ENCODE measurements at places on chromosomes 7 and 10.
A peak's percentile ranks its signal among the peaks of the same experiment; 100 is the strongest.

DNA sequence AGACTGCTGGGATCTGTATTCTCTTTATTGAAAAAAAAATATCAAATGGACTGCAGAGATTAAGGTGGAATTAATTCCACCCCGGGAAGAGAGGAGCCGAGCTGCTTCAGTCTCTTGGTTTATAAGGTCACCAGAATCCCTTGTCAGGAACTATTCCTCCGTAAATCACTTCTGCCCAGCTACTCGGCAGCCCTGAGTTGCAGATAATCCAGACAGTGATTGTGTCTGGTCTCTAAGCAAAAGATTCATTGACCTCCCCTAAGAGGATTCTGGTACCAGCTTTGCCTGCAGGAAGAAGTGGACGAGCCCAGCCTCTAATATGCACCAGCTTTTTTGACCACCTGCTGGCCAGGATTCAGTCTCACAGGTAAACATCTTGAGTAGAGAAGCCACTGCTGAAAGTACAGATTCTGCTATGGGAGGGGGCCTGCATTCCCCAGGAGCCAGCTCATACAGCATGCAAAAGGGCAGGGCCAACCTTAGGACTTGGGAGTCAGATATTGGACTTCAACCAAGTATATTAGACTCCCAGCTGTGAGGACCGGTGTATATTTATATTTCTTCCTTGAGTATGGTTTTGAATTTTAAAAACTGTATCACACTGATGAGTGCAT is 27.1 kb upstream of the PLXNA4 start:
- no peak for DNase-seq

DNA sequence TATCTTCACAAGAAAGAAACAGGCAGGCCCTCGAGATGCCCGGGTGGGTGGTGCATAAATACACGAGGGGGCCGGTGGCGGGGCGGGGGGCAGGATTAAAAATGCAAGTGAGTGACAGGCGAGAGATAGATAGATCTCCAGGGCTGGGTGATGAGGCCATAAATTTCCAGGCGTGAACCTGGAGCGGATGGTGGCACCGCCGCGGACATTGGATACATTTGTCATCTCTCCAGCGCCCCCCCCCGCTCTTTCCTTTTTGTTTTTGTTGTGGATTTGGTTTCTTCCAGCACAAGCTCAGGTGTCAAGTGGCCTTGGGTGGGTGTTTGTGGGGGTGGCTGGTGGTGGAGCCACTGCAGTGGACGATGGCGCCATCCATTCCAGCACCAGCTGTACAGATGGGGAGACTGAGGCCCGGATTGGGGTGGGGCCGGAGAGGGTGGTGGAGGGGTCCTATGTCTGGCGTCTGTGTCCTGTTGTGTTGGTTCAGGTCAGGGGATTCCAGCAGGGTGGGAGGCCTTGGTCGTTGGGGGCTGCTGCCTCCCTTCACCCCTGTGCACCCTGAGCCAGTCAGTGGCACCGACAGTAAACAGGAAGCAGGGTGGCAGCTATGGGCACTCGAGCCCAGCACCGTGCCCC is 2.9 kb downstream of the ELFN1 start:
- no peak for DNase-seq

GRCh38 chr7:100968650-100969049 is 715 bp upstream of the MUC12 start:
- no peak for DNase-seq

DNA sequence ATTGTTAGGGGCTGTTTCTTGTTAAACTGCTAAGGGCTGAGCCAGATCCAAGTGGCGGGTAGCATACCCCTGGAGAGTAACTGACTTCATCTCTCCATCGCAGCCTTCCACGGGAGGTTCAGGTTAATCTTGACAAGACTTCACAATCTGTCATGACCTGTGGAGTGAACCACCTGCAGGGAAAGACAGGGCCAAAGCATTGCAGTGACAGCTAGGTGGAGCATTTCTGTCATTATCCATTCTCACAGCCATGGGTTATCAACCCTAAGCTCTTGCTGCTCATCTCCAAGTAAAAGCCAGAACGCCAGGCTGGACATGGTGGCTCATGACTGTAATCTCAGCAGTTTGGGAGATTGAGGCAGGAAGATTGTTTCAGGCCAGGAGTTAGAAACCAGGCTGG is 17.2 kb downstream of the ABCC2 start:
- no peak for DNase-seq

- no peak for DNase-seq
Measured at GRCh38 chr10:38070501-38070900, 23.6 kb upstream of the ZNF37A start.

DNA sequence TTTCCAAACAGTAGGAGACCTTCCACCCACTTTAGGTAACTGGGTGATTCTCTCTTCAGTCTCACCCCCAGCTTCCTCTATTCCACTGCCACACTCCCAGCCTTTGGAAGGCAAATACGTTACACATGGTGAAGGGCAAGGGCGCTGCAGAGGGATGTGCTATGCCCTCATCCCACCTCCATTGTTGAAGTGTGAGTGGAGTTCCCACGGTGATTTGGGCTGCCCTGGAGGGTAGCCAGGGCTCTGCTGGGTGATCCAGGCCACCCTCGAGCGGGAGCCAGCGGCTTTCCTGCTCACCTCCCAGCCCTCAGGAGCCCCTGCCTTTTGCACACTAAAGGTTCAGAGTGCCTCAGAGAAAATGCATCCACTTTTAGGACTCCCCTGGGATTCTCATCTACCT is 181.1 kb downstream of the ZMYND11 start:
- no peak for DNase-seq

GRCh38 chr7:29479301-29480200 is 84.1 kb upstream of the PRR15 start:
- DNase-seq = no peak

DNA sequence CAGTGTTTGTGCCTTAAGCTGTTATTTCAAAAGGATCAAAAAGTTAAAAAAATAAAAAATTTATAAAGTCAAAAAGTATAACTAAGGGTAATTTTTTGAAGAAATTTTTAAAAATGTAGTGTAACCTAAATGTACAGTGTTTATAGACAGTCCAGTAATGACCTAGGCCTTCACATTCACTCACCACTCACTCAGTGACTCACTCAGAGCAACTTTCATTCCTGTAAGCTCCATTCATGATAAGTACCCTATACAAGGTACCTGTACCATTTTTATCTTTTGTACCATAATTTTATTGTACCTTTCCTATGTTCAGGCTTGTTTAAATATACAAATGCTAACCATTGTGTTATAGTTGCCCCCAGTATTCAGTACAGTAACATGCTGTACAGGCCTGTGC is 21.5 kb downstream of the DNAJC9 start:
- no peak for DNase-seq

DNA sequence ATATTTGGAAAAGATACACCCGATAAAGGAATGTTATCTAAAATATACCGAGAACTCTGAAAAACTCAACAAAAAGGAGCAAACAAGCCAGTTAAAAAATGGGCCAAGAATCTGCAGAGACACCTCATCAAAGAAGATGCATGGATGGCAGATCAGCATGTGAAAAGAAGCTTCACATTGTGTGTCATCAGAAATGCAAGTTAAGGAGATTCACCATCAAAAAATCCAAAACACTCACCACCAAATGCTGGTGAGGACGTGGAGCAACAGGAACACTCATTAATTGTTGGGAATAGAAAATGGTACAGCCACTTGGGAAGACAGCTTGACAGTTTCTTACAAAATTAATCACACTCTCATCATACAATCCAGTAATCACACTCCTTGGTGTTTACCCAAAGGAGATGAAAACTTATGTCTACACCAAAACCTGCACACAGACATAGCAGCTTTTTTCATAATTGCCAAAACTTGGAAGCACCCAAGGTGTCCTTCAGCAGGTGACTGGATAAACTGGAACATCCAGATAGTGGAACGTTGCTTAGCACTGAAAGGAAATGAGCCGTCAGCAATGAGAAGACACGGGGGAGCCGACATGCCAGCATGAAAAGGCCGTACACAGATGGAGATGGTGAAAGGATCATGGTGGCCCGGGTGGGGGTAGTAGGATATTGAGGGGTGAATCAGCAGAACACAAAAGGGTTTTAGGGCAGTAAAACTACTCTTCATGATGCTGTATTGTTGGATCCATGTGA is 27.9 kb upstream of the PWWP2B start:
- no peak for DNase-seq

- no peak for DNase-seq
Measured at GRCh38 chr7:106071356-106071998, 40.6 kb downstream of the SYPL1 start.

DNA sequence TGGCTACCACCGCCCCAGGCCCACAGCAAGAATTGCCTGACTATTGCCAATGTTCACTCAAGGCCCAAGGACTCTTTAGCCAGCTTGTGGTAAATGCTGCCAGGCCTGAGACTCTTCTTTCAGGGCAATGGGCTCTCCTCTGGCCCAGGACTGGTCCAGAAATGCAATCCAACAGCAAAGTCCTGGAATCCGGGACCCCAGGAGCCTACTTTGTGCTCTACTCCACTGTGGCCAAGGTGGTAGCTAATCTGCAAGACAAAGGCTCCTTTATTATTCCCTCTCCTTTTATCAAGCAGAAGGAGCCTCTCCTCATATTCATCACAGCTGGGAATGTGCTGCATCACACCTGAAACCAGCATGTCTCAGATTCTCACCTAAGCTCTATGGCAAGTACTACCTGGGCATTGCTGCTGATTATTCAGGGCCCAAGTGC is 107.6 kb upstream of the PRSS58 start:
- DNase-seq = peak; percentile 92

GRCh38 chr7:47807756-47808155 is 140.5 kb downstream of the PKD1L1 start:
- peak; percentile 60 for DNase-seq

DNA sequence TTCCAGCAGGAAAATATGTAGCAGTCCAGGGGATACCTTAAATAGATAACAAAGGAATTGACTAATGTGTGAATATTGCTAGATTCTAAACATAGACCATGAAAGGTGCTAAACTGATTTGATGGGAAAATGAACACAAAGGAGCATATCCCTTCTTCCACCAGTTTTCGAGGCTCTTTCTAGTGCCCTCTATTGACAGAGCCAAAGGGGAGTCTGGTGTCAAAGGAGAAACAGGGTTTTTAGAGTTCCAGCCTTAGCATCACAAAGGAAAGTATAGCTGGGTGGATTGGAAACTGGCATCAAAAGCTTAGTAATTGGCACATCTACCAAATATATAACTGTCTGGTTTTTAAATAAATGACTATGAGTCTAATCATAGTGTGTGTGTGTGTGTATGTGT is 636.8 kb downstream of the ETV1 start:
- no peak for DNase-seq

- peak; percentile 78 for DNase-seq
Measured at GRCh38 chr7:157688533-157689268, 351.9 kb downstream of the DNAJB6 start.

GRCh38 chr10:22017283-22018020 is 13.9 kb upstream of the DNAJC1 start:
- DNase-seq = no peak

DNA sequence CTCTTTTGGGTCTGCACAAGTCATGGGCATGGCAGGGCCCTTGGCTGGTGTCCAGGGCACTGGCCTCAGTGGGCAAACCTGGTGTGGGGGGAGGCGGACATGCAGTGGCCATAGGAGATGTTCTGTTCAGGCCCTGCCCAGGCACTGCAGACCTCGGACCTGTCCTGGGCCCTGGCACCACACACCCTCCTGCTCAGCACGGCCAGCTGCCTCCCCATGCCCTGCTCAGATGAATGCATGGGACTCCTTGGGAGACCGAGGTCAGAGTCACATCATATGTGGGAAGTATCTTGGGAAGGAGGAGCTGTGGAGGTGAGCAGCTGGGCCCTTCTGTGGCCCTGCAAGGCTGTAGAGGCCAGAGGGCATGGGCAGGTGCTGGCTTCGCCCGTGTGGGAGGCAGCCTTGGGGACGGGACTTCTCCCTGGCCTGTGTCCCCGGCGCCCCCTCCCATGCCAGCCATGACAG is 130.8 kb downstream of the VIPR2 start:
- DNase-seq = no peak

GRCh38 chr10:124217906-124218804 is 124.8 kb upstream of the CHST15 start:
- DNase-seq = peak; percentile 71
